ENCODE measurements at places on chromosomes 1 and 21.

- no peak for DNase-seq
Observed at GRCh38 chr1:61013189-61013945, 69.0 kb upstream of the NFIA start.

- no peak for DNase-seq
Observed at GRCh38 chr1:43875331-43875730, 58.3 kb upstream of the ARTN start.

DNA sequence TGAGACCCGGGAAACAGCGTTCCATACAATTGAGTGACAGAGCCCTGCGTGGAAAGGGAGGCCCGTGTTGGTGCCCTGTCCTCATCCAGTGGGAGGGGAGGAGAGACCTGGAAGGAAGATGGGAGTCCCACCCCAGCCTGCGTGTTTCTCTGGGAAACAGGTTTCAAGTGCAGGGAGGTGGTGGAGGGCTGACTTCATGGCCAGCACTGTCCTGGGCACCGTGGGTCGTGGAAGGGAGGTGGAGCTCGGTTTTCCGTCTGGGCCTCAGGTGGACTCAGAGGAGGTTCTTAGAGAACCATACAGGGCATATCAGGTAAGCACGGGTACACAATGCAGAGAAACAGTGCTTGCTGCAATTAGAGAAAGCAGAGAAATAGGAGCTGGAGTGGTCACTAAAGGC, 222.6 kb downstream of the CAMTA1 start:
- no peak for DNase-seq

DNA sequence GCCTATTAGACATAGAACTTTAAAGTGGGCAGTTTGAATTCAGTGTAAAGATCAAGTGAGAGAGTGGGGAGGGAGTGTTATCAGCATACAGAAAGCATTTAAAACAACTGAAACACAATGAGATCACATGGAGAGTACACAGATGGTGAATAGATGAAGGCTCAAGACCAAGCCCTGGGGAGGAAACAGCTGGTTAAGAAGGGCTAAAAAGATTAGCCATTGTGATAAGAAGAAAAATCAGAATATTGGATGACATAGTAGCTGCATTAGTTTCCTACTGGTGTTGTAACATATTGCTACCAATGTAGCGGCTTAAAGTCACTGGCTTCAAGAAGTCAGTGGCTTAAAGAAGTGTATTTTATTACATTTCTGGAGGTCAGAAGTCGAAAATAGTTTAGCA, 443.4 kb upstream of the RGS18 start:
- DNase-seq = no peak

DNA sequence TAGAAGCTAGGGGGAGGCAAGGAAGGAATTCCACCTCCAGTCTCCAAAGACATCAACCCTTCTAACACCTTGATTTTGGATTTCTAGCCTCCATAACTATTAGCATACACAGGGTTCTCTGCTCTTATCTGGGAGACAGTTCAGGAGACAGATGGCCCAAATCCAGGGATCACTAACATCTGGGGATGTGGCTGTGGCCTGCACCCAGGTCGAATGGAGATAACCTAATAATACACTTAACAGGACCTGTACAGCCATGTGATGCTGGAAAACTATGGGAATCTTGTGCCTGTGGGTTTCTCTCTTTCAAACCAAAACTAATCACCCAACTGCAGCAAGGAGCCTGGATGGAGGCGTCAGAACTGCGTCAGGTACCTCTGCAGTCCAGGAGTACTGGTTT, 47.6 kb downstream of the KIAA0319L start:
- DNase-seq = no peak

Data from activated T-helper 1 cell treated with anti-CD3 and anti-CD28 coated beads, Interleukin-12 subunit alpha, Interleukin-12 subunit beta, Interleukin-2, Interleukin-4 antibody, amounts not matched to agents 30 ng/mL and 10 ng/mL and 1 ng/mL, durations not matched to agents 14 hours and 24 hours and 36 hours (primary cell).